ENCODE measurements at places on chromosomes 12 and 14. TPM values are rescaled to one million over a fixed set of nuclear protein-coding genes. Genes with fewer than 3 reads are reported as not detected.

The TAS2R42 gene
- not detected for total RNA-seq

The ACVR1B gene
- 34.9 TPM for total RNA-seq

The SLC6A13 gene
- 5.0 TPM for total RNA-seq

The HEBP1 gene
- total RNA-seq: 72.7 TPM

The SPTB gene
- 2.5 TPM for total RNA-seq

The SLC24A4 gene
- 3.5 TPM for total RNA-seq

The REP15 gene
- 5.1 TPM for total RNA-seq

The KRT79 gene
- 3.9 TPM for total RNA-seq

The CCDC197 gene
- total RNA-seq: not detected

The SERPINA3 gene
- total RNA-seq: 74.6 TPM

The ZBTB39 gene
- 6.8 TPM for total RNA-seq

The SERPINA1 gene
- 994 TPM for total RNA-seq

The PTPRB gene
- total RNA-seq: 91.4 TPM

The KCNC2 gene
- not detected for total RNA-seq

The ITGB7 gene
- total RNA-seq: 9.7 TPM

- no peaks in the 10 kb centered on the region for H3K36me3 ChIP-seq
- H3K27ac ChIP-seq: no peak overlapping the region
- H3K27me3 ChIP-seq: no peaks in the 10 kb centered on the region
Measured at GRCh38 chr14:100446572-100446971, 123.4 kb downstream of the SLC25A47 start.

DNA sequence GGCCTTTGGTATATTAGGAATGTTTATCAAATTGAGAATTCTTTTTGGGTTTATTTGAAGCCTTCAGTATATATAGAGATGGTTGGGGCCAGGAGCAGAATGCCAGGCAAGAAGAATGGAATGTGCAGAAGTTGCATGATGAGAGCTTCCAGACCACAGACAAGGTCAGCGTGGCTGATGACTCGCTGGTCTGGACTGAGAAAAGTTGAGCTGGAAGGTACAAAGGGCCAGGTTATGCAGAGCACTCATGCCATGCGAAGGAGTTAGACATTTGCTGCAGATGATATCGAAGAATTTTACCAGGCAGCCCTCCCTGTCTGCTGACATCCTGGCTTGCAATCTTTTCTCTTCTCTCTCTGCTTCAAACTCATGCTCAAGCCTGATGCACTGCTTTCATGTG is 196.2 kb upstream of the ARHGAP5 start:
- H3K4me3 ChIP-seq: no peak overlapping the region
- no peak overlapping the region for H3K27ac ChIP-seq

DNA sequence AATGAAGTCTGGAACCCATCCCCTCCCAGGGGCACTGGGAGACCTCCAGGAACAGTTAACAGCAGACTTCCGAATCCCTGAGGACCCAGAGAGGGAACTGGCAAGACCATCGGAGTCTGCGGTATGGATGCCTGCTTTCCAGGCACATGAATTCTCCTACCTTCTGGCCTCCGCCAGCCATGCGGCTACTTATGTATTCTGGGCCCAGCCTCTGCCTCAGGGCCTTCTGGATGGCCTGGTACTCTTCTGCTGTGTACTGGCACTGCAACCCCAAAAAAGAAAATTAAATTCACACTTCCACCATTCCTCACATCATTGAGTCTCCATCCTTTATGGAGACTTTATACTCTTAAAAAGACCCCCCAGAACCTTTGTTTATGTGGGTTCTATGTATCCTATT is 18.4 kb downstream of the RAD52 start:
- H3K27me3 ChIP-seq: no peaks in the 10 kb centered on the region
- no peak overlapping the region for H3K27ac ChIP-seq
- H3K4me3 ChIP-seq: no peak overlapping the region
- no peak for DNase-seq
- H3K4me1 ChIP-seq: no peaks in the 10 kb centered on the region

DNA sequence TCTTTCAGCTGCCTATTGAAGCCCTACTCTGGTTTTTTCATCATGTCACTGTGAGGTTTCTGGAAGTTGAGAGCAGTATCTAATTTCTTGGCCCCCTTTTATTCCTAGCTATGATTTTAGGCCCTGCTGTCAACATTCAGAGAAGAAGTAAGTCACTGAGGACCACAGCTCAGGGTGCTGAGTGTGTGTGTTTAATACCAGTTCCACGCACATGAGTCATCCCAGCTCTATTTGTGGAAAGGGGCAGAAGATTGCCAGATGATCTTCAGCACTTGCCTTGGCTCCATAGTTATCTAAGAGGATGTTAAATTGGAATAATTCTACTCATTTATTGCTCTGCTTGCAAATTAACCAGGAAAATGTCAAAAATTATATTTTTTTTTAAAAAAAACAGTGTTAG is 65.5 kb upstream of the SLC38A4 start:
- H3K36me3 ChIP-seq: no peaks in the 10 kb centered on the region
- no peak overlapping the region for H3K4me3 ChIP-seq
- H3K4me1 ChIP-seq: no peaks in the 10 kb centered on the region
- H3K27me3 ChIP-seq: no peaks in the 10 kb centered on the region
- no peak overlapping the region for H3K27ac ChIP-seq
- no peak for DNase-seq

DNA sequence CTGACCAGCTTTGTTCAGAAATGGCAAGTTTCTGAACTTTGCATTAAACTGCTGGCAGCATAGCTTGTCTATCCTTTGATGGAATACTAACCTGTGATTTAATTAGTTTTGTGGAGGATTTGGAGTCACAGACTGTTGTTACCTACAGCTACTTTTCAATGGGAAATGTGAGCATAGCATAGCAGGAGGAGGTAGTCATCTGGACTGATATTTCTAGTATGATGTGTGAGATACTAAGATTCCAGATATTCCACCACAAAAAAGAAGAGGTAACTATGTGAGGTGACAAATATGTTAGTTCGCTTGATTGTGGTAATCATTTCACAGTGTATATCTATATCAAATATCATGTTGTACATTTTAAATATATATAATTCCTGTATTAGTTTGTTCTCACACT is 833.0 kb downstream of the SLC6A15 start:
- H3K4me3 ChIP-seq: no peak overlapping the region
- H3K27ac ChIP-seq: no peak overlapping the region
- no peak for DNase-seq
- H3K27me3 ChIP-seq: no peaks in the 10 kb centered on the region

- no peak overlapping the region for H3K4me3 ChIP-seq
- H3K4me1 ChIP-seq: peaks cover 15% of the 10 kb centered on the region
- H3K27me3 ChIP-seq: no peaks in the 10 kb centered on the region
- no peak for DNase-seq
Measured at GRCh38 chr12:120720234-120720986, 5.2 kb upstream of the ACADS start.

- H3K27me3 ChIP-seq: no peaks in the 10 kb centered on the region
- no peaks in the 10 kb centered on the region for H3K36me3 ChIP-seq
- peaks cover 18% of the 10 kb centered on the region for H3K4me1 ChIP-seq
- no peak overlapping the region for H3K4me3 ChIP-seq
- no peak for DNase-seq
- no peak overlapping the region for H3K27ac ChIP-seq
Measured at GRCh38 chr12:6426882-6427671, 17.7 kb upstream of the CD27 start.

DNA sequence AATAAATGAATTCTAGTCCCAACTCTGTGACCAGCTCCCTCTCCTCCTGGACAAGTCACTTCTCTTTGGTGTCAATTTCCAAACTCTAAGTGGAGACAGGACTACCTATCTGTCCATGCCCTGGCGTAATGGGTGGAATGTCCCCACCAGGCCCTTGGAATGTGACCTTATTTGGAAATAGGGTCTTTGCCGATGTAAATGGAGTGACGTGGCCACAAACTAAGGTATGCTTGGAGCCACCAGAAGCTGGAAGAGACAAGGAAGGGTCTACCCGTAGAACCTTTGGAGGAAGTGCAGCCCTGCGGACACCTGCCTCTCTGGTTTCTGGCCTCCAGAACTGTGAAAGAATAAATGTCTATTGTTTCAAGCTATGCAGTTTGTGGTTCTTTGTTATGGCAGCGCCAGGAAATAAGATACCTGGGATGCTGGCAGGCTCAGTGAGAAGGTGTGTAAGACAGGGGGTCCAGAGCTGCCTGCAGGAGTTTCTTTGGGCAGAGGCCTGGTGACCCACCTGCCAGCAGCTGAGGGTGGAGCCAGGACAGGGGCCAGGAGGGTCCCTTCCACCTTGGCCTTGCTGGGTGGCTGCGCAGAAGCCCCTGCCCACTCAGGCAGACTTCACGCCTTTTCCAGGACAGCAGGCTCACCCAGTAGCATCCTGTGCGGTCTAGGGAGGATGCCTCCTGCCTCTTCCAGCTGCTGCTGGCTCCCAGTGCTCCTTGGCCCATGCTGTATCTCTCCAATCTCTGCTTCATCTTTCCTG is 45.8 kb downstream of the ARL6IP4 start:
- H3K36me3 ChIP-seq: peaks cover 12% of the 10 kb centered on the region
- no peaks in the 10 kb centered on the region for H3K4me1 ChIP-seq
- DNase-seq: no peak
- no peaks in the 10 kb centered on the region for H3K27me3 ChIP-seq
- H3K4me3 ChIP-seq: no peak overlapping the region

GRCh38 chr14:88960496-88960895 is 136.0 kb downstream of the TTC8 start:
- H3K27me3 ChIP-seq: no peaks in the 10 kb centered on the region
- H3K4me1 ChIP-seq: no peaks in the 10 kb centered on the region
- DNase-seq: no peak
- no peak overlapping the region for H3K27ac ChIP-seq
- no peak overlapping the region for H3K4me3 ChIP-seq

GRCh38 chr12:78145398-78145797 is 314.7 kb downstream of the NAV3 start:
- no peak for DNase-seq
- no peak overlapping the region for H3K4me3 ChIP-seq
- H3K4me1 ChIP-seq: no peaks in the 10 kb centered on the region
- no peaks in the 10 kb centered on the region for H3K27me3 ChIP-seq
- no peak overlapping the region for H3K27ac ChIP-seq

DNA sequence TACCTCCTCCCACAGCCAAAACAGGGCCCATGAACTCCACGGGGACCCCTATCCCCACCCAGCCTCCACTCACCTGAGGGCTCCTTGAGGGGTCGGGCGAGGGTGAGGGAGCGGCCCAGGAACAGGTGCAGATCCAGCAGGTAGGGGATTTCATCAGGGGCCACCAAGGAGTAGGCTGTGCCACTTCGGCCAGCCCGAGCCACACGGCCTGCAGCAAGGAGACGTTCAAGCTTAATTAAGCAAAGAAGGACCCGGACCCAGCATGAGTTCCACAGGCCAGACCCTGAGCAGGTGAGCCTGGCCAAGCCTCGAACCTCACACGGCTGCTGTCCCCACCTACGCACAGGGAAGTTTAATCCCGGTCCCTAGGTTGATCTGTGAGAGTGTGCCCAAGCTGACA is 15.6 kb downstream of the DDX54 start:
- no peak overlapping the region for H3K27ac ChIP-seq
- DNase-seq: no peak
- peaks cover 100% of the 10 kb centered on the region for H3K36me3 ChIP-seq
- H3K4me1 ChIP-seq: peaks cover 4% of the 10 kb centered on the region

GRCh38 chr14:104867371-104868059 is 2.4 kb downstream of the CEP170B start:
- no peaks in the 10 kb centered on the region for H3K36me3 ChIP-seq
- DNase-seq: no peak
- H3K27me3 ChIP-seq: peaks cover 5% of the 10 kb centered on the region
- peaks cover 25% of the 10 kb centered on the region for H3K4me1 ChIP-seq

DNA sequence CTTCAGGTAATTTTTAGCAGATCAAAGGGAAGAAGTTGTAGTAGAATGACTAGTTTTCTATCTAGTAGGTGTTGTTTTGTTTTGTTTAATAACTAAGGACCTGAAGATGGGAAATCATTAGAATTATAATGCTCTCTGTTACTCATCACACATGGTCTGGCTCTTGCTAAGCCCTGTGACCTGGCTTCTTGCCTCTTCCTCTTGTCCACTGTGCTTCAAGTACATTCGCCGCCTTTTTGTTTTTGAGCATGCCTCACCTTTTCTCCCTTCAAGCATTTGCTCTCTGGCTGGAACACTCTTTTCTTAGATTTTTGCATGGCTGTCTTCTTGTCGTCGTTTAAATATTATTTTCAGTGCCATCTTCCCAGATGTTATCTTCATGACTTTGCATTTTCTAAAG is 47.7 kb downstream of the DAAM1 start:
- DNase-seq: no peak
- H3K36me3 ChIP-seq: no peaks in the 10 kb centered on the region
- no peak overlapping the region for H3K4me3 ChIP-seq
- no peaks in the 10 kb centered on the region for H3K27me3 ChIP-seq
- H3K4me1 ChIP-seq: peaks cover 5% of the 10 kb centered on the region

GRCh38 chr12:93824514-93825500 is 147.6 kb downstream of the CRADD start:
- peaks cover 36% of the 10 kb centered on the region for H3K4me1 ChIP-seq
- H3K27ac ChIP-seq: no peak overlapping the region
- no peaks in the 10 kb centered on the region for H3K36me3 ChIP-seq
- no peak for DNase-seq
- H3K27me3 ChIP-seq: no peaks in the 10 kb centered on the region
- no peak overlapping the region for H3K4me3 ChIP-seq

DNA sequence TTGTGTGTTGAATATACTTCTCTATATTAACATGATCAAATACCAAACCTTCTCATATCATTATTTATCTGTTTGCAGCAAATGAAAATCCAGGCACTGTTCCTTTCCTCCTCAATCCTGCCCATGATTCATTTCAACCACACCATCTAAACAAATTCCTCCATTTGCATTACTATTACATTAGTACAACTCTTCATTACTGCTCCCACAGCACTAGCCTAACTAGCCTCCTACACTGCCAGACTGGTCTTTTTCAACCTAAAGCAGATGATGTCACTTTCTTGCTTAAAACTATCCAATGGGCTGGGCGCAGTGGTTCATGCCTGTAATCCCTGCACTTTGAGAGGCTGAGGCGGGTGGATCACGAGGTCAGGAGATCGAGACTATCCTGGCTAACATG is 117.3 kb upstream of the MYF6 start:
- no peaks in the 10 kb centered on the region for H3K36me3 ChIP-seq
- H3K27me3 ChIP-seq: no peaks in the 10 kb centered on the region
- no peak overlapping the region for H3K27ac ChIP-seq
- H3K4me1 ChIP-seq: no peaks in the 10 kb centered on the region
- DNase-seq: no peak

DNA sequence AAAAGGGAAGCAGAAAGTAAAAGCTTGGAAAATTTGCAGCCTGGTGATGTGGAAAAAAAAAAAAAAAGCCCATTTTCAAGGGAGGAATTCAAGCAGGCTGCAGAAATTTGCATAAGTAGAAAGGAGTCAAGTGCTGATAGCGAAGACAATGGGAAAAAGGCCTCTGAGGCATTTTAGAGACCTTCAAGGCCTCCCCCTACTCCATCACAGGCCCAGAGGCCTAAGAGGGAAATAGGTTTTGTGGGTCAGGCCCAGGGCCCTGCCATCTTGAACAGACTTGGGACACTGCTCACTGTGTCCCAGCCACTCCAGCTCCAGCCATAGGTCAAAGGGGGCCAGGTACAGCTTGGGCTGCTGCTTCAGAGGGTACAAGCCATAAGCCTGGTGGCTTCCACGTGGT is 13.8 kb upstream of the PRKD1 start:
- H3K4me1 ChIP-seq: no peaks in the 10 kb centered on the region
- DNase-seq: no peak
- no peak overlapping the region for H3K4me3 ChIP-seq
- H3K36me3 ChIP-seq: no peaks in the 10 kb centered on the region

GRCh38 chr12:45577844-45578399 is 151.6 kb upstream of the ARID2 start:
- H3K27me3 ChIP-seq: no peaks in the 10 kb centered on the region
- H3K4me3 ChIP-seq: no peak overlapping the region
- H3K27ac ChIP-seq: no peak overlapping the region
- DNase-seq: no peak
- H3K4me1 ChIP-seq: peaks cover 3% of the 10 kb centered on the region

Measured in lower lobe of right lung (tissue), 2 donors.